C1 segment of cervical spinal cord (tissue), 14 donors: ENCODE measurements at places on chromosomes 16 and 17.
A peak's percentile ranks its signal among the peaks of the same experiment; 100 is the strongest.

DNA sequence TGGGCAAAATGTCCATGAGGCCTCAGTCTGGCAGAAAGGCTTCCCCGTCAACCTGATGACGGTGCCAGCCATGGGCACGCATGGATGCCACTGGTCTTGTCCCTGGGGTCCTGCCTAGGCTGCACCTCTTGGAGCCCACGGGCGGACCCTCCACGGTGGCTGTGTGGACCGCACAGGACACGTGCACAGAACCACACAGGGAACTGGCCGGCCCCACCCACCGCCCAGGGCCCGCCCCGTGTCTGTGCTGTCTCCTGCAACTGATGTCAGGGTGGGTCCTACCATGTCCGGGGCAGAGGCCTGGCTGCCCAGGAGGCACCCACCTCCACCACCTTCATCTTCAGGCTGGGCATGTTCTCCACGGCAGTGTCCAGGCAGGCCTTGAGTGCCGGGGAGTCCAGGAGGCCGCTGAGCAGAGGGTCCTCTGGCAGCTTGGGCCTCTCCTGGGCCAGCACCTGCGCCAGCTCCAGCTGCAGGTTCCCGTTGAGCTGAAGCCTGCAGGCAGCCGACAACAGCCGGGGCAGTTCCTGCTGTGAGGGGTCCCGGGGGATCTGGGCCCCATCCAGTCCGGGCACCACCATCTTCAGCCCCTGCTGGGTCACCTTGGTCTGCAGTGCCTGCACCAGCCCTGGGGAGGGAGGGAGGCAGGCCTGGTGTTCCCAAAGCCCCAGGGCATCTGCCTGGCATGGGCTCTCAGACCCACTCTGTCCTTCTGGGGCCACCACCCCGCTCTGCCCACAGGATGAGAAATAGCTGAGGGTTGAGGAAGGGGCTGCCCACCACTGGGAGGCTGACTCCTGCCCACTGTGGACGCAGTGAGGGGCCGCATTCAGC is 11.9 kb downstream of the FASN start:
- DNase-seq = no peak

- DNase-seq = no peak
These were observed 643 bp upstream of the NPB start for GRCh38 chr17:81901167-81902022.

GRCh38 chr17:42617956-42618431 is 8.5 kb downstream of the TUBG1 start:
- no peak for DNase-seq

DNA sequence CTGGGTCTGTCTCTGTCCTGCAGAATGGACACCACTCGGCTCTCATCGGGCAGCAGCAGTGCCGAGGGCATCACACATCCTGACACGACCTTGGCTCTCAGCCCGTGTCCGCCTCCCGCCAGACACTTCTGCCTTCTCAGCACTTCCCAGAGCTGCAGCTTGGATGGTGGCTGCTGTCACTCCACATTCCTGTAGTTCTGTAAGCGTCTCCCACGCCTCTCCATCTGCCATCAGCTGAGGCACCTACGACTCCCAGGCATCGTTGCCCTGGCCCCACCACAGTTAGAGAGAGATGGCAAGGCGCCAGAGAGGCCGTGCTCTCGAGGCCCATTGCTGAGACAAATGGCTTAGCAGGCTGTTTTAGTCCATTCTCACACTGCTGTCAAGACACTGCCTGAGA is 195.9 kb upstream of the CHMP6 start:
- peak; percentile 39 for DNase-seq

DNA sequence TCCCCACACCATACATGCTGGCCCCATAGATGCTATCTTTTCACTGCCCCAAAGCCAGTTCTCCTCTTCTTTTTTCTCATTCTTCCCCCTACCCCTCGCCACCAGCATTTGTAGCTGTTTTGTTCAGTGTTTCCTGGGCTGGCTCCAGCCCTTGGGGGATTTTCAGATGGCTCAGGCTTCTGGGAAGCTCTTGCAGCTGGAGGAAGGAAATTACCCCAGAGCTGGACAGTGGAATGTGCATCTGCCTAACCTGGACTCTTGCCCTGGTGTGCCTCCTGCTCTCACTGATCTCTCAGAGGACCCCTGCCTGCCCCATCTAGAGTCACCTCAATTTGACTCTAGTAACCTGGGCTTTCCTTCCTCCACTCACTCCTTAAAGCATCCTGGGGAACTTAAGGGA is 82.8 kb downstream of the MYH13 start:
- DNase-seq = no peak

DNA sequence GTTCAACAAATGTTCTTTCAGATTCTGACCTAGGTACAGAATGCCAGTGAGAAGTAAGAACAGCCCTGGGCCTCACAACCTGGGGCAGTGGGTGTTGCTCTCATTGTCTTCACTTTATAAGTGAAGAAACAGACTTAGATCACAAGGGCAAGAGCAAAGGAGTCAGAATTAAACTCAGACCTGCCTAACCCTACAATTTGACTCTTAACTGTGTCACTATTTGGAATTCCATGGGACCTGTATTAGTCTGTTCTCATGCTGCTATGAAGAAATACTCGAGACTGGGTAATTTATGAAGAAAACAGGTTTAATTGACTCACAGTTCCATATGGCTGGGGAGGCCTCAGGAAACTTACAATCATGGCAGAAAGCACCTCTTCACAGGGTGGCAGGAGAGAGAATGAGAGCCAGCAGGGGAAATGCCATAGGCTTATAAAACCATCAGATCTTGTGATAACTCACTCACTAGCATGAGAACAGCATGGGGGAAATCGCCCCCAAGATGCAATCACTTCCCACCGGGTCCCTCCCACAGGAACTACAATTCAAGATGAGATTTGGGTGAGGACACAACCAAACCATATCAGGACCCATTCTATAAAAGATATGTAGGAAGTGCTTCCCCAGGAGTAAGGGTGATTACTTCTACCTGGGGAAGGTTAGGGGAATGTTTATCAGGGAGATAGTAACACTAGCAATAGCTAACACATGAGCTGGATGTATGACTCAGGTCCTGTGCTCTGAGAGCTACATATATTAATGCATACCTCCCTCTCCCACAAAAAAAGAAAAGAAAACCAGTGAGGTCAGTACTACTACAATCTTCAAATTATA is 270.1 kb downstream of the SOX9 start:
- DNase-seq = no peak

DNA sequence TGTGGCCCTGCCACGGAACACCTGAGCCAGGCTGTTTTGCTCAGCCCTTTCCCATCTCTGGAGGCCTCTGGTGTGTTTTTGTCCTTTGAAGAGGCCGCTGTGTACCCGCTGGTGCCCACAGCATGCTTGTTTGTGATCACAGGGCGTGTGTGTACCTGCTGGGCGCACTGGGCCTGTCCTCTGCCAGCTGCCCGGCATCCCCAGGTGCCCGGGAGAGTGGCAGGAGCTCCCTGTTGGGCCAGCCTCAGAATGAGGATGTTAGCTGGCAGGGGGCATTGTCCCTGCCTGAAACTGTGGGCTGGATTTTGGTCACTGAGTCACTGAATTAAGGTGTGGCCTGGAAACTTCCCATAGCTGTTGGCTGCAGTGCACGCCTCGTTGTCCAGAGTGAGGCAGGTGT is 31.1 kb downstream of the BAIAP2 start:
- no peak for DNase-seq

GRCh38 chr17:50487213-50488096 is 8.8 kb downstream of the RSAD1 start:
- no peak for DNase-seq

DNA sequence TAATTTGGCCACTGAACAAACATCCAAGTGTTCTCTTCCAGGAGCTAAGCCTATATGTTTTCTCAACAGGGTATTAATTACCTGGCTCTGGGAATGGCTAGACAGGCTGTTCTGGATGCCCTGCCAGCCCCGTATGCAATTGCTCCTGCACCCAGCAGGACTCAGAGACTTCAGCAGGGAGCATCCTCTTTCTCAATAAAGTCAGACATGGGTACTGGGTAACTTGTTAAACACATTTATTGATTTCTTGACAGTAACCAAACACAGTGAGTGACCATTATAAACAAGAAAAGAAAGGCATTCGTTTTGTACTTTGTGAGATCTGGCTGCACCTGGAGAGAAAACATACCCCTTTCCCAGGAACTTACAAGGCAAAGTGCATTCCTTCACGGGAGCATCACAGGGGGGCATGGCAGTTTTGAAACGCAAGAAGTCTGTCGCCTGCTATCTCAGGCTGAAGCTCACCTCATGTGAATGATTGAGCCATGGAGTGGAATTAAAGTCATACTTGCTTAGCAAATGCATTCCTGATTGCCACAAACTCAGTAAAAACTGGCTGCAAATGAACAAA is 369.8 kb downstream of the UTP18 start:
- no peak for DNase-seq

- DNase-seq = no peak
These were observed 96.8 kb downstream of the BRIP1 start for GRCh38 chr17:61766520-61766919.

DNA sequence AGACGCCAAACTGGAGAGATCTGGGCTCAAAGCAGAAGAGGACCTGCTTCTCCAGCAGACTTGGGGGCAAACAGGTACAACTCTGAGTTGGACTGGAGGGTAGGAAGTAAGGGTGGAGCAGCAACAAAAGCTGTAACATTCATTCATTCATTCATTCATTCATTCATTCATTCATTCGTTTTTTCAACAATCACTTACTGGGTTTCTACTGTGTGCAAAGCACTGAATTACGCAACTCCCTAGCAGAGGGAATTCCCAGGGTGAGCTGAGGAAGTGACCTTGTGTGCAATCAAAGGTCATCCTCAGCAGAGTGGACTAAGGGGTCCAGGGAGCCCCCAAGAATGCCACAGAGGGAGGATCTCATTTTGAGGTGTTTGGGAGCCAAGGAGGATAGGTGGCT is 231.1 kb upstream of the SDK2 start:
- no peak for DNase-seq

DNA sequence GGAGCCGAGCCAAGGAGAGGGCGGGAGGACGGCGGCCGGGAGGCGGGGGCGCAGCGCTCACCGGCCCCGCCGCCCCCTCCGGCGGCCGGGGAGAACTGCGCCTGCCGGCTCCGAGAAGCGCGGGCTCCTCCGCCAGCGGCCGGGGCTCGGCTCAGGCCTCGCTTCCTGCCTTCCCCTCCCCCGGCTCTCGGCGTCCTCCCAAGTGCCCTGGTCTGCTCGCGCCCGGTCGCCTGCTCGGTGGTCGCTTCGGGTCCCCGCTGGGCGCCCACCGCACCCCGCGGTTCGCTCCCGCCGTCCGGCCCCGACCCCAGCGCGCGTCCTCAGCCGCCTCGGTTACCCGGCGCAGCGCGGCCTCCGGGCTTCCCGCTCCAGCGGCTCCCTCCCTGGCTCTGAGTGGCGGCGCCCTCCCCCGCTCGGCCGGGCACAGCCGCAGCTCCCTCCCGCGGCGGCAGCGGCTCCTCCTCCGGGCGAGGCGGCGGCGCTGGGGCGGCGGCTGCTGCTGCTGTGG is 313 bp downstream of the UBTF start:
- no peak for DNase-seq

- DNase-seq = no peak
These were observed 27.5 kb downstream of the CEP295NL start for GRCh38 chr17:78875363-78876093.

GRCh38 chr16:10388988-10389387 is 3.1 kb downstream of the ATF7IP2 start:
- DNase-seq = no peak

DNA sequence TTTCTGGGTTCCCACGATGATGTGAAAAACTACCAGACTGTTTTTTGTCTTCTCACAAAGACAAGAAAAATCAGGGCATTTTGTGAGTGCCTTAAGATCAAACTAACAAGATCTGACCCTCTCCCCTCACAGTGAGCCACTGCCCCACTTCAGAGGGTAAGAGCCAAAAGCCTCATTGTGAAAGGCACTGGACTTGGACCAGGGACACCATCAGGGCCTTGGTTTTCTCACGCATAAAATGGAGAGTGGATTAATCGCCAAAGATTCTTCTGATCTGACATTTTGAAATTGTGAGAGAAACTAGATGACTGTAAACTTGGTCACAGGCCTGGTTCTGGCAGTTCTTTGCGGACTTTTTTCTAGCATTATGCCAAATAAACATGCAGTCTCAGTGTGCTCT is 21.0 kb upstream of the ENDOV start:
- DNase-seq = no peak

- DNase-seq = no peak
These were observed 2172.0 kb downstream of the TP53TG3F start for GRCh38 chr16:35631261-35631945.

DNA sequence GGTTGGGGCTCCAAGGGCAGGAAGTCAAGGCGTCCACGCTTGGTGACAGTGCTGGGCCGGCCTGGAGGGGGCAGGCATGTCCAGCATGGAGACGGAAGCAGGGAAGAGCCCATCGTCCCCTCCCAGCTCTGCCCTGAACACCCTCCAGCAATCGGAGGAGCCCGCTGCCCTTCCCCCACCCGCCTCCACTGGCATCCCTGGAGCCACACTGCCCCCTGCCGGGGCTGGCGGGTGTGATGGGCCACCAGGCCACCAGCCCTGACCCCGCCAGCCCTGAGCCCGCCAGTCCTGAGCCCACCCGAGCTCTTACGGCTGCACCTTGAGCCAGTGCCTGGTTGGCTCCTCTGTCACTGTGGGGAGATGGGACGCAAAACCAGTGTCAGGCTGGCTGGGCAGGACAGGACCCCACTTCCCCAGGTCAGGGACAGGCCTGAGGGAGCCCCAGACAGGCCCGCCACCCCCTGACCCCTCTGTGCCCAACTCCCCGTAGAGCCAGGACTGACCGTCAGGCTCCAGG is 4.1 kb upstream of the CDH15 start:
- DNase-seq = peak; percentile 63

GRCh38 chr16:11257131-11257938 is 1.3 kb upstream of the SOCS1 start:
- DNase-seq = peak; percentile 49
